Cortex of kidney (tissue), 1 donor: ENCODE measurements at places on chromosomes 4 and X.

- DNase-seq, result no peak
Observed at GRCh38 chr4:20017777-20018115, 234.0 kb upstream of the SLIT2 start.

GRCh38 chrX:108299101-108299591 is 139.1 kb downstream of the COL4A6 start:
- no peak for DNase-seq

GRCh38 chr4:2843941-2844584 is 419 bp downstream of the ADD1 start:
- no peak for DNase-seq

GRCh38 chr4:138555108-138555507 is 313.0 kb upstream of the SLC7A11 start:
- DNase-seq, result no peak

- DNase-seq, result no peak
Observed at GRCh38 chrX:431492-432111, 44.9 kb upstream of the PPP2R3B start.

- DNase-seq, result no peak
Observed at GRCh38 chr4:186158021-186158813, 33.1 kb upstream of the CYP4V2 start.

DNA sequence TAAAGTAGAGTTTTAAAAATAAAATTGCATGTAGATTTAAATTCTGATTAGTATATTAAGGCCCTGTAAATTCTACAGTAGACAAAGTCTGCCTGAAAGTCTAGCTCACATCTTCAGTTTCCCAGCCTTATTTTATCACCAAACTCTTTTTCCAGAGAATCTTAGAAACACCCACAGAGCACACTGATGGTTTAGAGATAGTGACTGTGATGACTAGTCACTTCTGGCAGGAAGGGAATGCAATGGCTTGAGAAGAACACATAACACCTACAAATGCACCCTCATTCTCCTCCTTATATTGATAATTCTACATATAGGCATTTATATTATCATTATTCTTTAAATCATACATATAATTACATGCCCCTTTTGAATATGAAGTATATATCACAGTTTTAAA is 232.9 kb downstream of the ARAP2 start:
- DNase-seq, result no peak

DNA sequence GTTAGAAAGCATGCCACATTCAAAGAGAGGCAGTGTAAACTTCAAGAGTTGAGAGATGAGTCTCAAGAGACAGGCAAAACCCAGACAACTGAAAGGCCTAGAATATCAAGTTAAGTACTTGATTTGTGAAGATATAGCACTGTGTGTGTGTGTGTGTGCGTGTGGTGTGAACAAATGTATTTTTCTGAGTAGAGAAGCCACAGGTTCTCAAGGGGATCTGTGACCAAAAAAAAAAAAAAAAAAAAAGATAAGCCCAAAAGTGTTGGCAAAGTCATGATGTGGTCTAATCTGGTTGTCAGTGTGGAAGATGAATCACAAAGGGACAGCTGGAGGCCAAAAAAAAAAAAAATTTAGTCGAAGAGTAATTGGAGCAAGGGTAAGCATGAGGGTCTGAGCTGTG is 3.9 kb downstream of the RIPPLY1 start:
- DNase-seq, result no peak

DNA sequence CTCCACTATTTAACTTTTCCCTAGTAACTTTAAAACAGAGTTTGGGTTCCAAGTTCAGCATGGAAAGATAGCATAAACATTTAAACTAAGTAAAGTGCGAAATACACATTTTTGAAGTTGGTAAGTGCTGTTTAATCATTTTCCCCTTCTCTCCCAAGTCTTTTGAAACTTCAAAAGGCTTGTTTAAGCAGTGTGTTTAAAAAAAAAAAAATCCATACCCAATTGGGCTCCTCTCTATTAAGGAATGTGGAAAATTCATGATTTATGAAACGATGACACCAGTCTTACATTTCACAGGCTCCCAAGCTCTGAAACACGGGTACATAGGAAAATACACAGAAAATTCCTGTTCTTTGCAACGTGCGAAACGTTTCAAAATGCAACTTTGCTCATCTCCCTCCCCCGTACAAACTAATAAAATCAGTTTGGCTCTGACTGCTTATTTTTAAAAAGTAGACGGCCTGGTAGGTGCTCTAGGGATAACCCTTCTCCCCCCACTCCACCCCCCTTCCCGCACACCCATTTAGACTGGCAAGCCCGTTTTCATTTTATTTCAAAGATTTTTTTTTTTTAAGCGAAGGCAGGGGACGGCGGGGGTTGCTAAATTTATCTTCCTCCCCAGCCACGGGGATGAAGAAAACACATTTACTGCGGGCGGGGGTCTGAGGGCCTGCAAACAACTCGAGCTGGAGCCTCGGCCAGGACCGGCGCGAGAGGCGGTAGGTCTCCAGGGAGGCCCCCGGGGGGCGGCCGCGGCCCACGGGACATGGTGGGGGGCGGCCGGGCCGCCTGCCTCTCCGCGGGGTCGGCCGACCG is 786 bp upstream of the ZFX start:
- no peak for DNase-seq

GRCh38 chr4:80409809-80410208 is 74.3 kb downstream of the CFAP299 start:
- DNase-seq, result no peak

DNA sequence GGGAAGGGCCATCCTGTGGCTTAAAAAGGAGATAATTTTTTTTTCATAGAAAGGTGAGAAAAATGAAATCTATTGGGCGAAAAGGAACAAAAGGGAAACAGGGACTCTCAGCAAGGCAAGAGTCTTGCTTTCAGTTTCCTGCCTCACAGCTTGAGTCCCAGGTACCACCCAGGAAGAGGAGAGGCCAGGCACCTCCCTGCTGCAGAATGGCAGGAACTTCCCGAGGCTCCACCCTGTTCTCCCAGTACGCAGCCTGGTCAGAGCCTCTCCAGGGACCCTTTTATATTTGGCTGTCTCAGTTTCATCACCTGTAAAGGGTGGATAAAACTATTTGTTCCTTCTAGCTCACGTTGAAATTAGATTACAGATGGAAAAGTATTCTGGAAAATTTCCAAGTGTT is 33.8 kb downstream of the UCHL1 start:
- no peak for DNase-seq

DNA sequence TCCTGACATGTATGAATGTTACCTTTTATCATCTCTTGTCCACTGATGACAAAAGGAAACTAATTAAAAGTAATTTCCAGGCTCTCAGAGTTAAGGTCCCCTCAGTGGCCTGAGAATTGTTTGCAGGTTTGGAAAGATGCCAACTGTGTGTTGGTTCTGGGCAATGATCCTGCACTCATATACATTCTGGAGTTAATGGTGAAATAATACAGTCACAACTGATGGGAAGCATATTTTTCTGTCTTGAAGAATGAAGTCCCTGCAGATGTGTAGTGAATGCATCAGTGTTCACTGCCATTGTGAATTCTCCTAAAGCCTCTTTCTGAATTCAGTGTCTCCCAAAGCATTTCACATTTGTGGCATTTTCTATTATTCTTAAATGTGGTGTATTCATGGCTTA is 238.1 kb upstream of the PPP1R2C start:
- no peak for DNase-seq

GRCh38 chrX:68684291-68684918 is 36.9 kb downstream of the STARD8 start:
- DNase-seq, result no peak

DNA sequence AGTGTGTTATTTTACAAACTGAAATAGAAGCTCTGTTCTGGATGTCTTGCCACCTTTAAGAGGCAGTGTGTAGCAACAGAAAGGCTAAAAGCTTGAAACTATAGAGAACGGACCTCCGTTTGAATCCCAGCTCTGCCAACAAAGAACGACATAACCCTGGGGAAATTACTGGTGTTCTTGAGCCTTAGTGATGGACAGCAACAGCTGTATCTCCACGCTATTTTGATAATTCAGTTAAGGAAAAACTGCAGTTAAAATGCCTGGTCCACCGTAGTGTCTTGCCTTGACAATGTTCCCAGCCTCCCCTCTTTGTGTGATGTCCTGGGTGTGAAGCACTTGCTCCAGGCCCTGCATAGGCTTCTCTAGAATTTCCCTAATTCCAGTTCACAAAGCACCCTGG is 256.8 kb upstream of the HS3ST1 start:
- DNase-seq, result no peak

DNA sequence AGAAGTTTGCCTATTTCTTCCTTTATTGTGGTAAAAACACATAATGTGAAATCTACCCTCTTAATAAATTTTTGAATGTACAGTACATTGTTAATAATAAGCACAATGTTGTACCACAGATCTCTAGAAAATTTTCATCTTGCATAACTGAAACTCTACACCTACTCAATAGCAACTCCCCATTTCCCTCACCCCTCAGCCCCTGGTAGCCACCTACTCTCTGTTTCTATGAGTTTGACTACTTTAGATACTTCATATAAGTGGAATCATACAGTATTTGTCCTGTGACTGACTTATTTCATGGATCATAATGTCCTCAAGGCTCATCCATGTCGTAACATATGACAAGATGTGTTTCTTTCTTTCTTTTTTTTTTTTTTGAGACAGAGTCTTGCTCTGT is 446.4 kb downstream of the RPA4 start:
- no peak for DNase-seq
